ENCODE measurements at places on chromosomes 3 and 15.

DNA sequence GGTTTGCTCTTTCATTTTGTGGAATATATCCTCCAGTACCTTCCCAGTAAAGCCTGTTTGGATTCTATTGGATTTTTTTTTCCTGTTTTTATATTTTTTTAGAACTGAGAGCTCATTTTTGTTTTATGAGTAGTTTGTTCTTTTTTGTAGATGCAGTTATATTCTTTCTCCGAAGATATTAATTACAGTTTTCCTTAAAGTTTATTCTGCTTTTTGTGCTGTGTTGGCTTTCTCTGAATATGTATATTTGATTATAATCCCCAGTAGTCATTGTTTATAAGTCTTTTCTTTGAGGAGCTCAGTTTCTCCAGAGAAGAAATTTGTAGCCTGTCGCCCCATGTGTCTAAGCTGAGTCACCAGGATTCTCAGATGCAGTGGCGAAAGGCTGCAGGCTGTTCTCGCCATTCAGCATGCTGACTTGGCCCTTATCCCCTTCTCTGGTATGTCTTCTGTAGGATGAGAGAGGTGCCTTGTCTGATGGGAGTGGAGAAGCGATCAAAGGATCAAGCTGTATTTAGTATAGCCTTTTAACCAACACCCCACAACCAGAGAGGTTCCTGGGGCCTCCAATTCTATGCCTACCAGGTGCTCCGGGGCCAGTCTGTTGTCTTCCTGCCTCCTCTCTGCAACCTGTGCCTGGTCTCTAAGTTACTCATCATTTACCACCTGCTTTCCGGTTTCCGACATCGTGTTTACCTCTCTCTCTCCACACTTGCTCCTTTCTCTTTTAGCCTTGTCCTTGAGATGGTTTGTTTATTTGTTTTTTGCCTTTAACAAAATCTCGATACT, 31.7 kb upstream of the MFSD1 start:
- DNase-seq = peak; percentile 86

DNA sequence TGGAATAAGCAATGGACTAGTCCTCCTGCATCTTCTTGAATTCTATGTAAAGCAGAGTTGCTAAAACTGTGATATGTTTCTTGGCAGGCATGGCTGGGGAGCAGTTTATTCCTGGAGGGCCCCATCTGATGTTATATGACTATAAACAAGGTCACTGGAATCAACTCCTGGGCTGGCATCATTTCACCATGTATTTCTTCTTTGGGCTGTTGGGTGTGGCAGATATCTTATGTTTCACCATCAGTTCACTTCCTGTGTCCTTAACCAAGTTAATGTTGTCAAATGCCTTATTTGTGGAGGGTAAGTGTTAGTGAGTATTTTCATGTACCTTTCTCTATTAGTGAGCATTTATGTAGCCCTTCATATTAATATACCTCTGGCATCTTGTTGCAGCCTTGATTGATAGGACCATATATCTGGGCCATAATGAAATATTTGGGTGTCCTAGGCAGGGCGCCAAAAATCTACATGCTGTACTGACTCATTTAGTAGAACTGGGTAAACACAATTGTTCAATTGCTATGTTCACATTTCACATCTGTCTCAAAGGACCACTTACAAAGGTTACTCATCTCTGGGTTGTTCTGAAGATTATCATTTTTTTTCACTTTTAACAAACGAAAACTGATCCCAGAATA, 52.6 kb upstream of the ADGRG7 start:
- DNase-seq = peak; percentile 65

GRCh38 chr15:50113992-50114780, 4.8 kb downstream of the ATP8B4 start:
- DNase-seq = no peak

DNA sequence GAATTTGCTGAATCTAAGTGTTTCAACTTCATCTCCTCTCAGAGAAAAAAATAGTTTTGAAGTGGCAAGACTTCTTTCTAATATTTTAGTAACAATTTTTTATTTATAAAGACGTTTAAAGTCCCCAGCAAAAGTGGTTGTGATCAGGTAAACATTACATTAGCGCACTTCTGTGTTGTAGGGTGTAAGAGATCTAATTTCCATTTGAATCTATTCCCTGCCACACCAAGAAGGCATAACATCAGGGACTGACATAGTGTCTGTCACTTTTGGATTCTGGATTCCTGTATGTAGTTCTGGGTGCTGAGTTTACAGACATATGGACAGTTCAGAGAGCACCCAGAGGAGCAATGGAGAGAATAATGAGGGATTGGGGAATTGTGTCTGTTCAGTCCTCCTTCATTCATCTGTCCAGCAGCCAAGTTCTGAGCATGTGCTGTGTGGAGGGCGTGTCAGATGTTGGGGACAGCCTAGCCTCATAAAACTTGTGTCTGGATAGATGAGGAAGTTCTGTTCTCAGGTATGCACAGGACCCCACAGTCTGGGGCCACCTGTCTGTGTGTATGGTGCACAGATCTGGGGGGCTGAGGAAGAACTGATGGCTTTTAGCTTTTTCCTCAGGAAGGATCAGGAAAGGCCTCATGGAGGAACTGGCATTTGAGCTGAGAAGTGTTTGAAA, 65.6 kb downstream of the MAP2K5 start:
- no peak for DNase-seq

GRCh38 chr3:39249453-39250115, 30.3 kb downstream of the CX3CR1 start:
- DNase-seq = no peak
